Esophagus mucosa (tissue), 1 donor: ENCODE measurements at places on chromosomes 13 and 19. TPM values are rescaled to one million over a fixed set of nuclear protein-coding genes. Genes with fewer than 3 reads are reported as not detected.

The MBD3L2 gene
- total RNA-seq = not detected

GRCh38 chr13:21541980-21542379 lies 62.0 kb downstream of the MICU2 start:
- ATAC-seq = no peak

The CYP2F1 gene
- 0.36 TPM for total RNA-seq

The RNF113B gene
- total RNA-seq = not detected

The C13orf46 gene
- total RNA-seq = 0.08 TPM

The FOXA3 gene
- total RNA-seq = not detected

The PDE4C gene
- total RNA-seq = 0.16 TPM

GRCh38 chr13:87003265-87003664 lies 667.9 kb upstream of the SLITRK5 start:
- no peak for ATAC-seq

The POGLUT2 gene
- 1.8 TPM for total RNA-seq

DNA sequence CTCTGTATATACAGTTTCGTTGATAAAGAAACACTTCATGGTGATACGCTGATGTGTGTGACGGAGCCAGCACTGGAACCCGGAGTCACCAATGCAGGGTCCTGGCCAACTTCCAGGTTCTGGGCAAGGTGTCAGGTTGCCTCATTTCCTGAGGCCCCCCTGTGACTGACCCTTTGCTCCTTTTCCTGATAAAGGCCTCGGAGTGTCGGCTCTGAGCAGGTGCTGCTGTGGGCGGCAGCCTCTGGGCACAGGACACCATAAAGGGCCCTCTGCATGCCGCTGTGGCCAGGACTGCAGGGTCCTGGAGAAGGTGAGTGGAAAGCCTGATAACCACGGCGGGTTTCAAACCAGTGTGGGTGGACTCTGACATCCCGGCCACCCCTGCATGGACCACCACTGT lies 17.3 kb upstream of the MYDGF start:
- no peak for ATAC-seq

The DHDH gene
- 1.2 TPM for total RNA-seq

DNA sequence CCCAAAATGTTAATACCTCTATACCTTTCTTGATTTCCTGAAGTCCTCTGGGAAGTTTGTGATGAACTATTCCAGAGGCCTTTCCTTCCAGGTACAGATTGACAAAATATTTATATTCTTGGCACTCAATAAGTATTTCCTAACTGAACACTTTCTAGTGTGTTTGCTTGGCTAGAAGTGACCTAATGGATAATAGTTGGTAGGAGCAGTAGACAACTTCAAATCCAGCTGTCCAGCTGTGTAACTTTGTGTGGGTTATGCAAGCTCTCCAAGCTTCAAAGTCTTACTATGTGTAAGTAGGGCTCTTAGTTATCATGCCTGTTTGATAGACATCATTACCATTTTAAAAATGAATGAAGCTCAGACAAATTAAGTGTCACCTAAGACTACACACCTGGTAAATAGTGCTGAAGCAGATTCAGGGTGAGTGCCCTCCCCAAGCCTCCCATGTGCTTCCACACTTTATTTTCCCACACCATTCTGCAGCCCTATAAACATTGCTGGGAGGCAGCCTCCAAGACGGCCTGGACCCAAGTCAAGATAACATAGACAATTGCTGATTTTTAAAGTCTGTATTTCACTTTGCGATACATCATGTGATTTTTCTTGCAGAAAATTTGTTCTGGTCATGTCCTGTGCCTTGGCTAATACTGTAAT lies 196.6 kb downstream of the NALCN start:
- ATAC-seq = no peak

- ATAC-seq = no peak
Observed at GRCh38 chr13:110341445-110342244, 34.6 kb downstream of the COL4A2 start.

The FAM83E gene
- total RNA-seq = 6.5 TPM

- ATAC-seq = no peak
Observed at GRCh38 chr19:35901854-35902661, at the start of gene HCST. Gene HCST (plus strand): TSS chr19:35902529. CDS start chr19:35902594, 65 bp downstream.

The AP1M1 gene
- 37.7 TPM for total RNA-seq

- no peak for ATAC-seq
Observed at GRCh38 chr13:73657821-73658540, 476.2 kb downstream of the KLF12 start.

GRCh38 chr13:22594041-22594440 lies 586.7 kb upstream of the SGCG start:
- no peak for ATAC-seq

DNA sequence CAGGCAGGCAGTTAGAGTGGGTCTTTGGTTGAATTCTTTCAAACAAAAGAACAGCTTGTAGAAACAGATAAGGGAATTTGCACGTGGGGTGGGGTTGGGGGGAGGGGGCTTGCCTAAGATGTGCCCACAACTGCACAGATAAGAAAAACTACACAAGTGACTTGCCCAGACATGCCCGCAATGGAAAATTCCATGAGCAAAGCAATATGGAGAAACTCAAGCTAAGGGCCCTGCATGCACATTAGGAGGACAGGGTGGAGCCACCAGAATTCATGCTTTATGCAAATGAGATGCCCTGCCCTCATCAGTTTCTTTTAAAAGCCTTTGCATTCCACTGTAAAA lies 755.6 kb upstream of the MIR17HG start:
- no peak for ATAC-seq

The SPACA4 gene
- 0.64 TPM for total RNA-seq

DNA sequence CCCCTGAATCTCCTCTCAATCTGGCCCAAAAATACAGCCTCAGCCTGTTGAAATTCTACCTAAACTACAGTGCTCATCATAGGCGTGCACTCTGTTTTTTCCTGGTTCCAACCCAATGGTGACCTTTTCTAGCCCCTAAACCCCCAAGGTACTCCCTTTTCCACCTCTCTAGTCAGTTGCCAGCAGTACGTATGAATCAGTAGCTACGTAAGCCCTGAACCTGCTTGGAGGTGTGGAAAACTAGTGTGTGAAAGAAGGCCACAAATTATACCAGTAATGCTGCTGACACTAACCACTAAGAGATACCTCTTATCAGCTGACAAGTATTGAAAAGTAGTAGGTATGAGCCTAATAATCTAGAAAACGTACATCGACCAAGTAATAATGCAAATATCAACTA lies 60.9 kb downstream of the FOXO1 start:
- ATAC-seq = no peak

DNA sequence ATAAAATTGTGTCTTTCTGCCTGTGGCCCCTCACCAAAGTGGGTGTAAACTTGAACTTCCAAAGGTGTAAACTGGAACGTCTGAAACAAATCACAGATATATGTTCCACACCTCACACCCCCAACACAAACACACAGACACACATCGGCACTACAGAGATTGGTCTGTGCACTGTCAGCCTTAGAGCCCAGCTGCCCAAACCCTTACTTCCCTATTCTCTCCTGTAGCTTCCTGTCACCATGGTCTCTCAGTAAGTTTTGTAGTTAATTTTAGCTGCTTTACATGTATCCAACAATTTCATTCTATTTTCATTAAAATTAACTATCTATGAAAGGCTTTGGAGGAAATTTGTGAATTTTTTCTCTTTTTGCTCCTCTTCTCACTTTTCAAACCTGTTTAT lies 5.4 kb downstream of the TM9SF2 start:
- ATAC-seq = peak; percentile 47

GRCh38 chr13:93372856-93373255 lies 146.2 kb downstream of the GPC6 start:
- no peak for ATAC-seq

DNA sequence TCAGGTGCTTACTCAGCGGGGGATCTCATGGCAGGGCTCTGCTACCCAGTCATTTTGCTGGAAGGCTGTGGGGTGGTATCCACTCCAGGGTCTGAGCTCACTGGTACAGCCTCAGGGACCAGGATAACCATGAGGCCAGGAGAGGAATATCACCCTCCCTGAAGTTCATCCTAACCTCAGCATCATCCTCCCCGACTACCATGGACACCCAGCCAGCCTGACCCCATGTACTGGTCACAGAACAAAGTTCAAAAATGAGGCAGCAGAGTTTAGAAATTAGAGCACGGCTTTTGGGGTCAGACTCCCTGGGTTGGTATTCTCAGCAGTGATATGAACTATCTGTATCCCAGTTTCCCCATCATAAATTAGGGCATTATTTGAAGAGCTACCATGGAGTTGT lies 35.5 kb upstream of the RXFP2 start:
- no peak for ATAC-seq

DNA sequence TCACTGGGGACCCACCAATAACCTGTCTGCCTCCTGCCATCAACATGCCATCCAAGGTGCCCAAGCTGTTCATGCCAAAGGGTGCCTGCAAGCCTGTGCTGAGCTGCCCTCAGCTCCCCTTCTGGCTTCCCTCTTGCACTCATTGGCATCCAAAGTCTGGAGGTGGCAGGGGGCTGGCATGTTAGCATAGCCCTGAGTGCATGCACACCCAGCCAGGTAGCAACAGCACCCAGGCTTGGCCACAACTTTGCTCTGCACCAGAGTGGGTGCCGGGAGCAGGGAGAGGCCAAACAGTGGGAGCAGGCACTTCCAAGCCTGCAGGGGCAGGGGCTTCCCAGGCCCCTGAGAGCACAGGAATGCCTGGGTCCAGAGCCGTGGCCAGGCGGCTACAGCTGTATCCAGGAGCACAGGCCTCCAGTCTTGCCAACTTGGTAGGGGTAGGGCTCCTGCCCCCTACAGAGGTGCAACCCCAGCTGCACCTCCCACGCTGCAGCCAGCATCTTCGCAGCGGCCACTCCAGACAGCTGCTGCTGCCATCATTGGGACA lies 26.1 kb upstream of the TBC1D4 start:
- ATAC-seq = no peak

The COX7A1 gene
- total RNA-seq = 3.5 TPM

- ATAC-seq = no peak
Observed at GRCh38 chr13:32752311-32752710, 166.1 kb downstream of the PDS5B start.

DNA sequence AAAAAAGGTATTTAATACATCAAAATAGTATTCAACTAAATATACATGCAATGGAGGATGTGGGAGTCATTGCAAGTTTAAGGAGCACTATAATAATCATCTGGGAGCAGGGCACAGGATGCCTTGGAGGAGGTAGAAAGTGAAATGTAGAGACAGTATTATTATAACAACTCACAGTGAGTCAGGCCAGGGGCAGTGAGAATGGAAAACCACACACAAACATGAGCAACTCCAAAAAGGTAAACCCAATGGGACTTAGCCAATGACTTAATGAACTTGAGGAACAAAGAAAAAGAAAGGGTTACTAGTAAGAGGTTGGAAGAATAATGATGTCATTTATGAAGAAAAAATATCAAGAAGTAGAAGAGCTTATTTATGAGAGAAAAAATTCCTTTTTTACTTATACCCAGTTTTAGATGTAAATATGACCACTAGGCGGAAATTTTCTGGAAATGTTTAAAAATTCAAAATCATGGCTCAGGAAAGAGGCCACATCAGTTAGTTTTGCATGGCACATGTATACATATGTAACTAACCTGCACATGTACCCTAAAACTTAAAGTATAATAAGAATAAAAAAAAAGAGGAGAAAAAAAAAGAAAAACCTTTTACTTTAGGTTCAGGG lies 389.3 kb downstream of the SUCLA2 start:
- no peak for ATAC-seq

- no peak for ATAC-seq
Observed at GRCh38 chr13:46605825-46606554, 53.0 kb downstream of the LRCH1 start.

The ZBTB45 gene
- 8.0 TPM for total RNA-seq

DNA sequence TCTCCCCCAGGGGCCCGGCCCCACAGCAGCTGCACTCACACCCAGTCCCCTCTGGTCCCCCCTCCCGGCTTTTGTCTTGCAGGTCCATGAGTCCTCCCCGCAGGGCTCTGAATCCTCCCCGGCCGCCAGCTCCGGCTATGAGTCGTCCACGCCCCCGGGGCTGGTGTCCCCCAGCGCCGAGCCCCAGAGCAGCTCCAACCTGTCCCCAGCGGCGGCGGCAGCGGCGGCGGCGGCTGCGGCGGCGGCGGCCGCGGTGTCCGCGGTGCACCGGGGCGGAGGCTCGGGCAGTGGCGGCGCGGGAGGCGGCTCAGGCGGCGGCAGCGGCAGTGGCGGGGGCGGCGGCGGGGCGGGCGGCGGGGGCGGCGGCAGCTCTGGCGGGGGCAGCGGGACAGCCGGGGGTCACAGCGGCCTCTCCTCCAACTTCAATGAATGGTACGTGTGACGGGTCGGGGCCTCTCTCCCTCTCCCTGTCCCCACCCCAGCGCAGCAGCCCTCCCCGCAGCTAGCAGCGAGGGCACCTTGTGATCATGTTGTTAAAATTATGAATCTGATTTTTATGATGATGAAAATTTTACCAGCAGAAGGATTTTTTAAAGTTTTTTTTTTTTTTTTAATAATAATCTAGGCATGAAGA lies 3.8 kb downstream of the ZIC2 start:
- ATAC-seq = no peak

The MAP2K2 gene
- 114 TPM for total RNA-seq

GRCh38 chr13:33649212-33649878 lies 168.6 kb upstream of the RFC3 start:
- ATAC-seq = no peak

The C13orf42 gene
- not detected for total RNA-seq

The LENG9 gene
- total RNA-seq = 7.2 TPM

The IGSF23 gene
- total RNA-seq = not detected

The ACP5 gene
- total RNA-seq = 34.6 TPM

- no peak for ATAC-seq
Observed at GRCh38 chr13:57326532-57326931, 159.5 kb downstream of the PRR20E start.

The GPR12 gene
- total RNA-seq = 0.16 TPM

GRCh38 chr19:23787106-23787505 lies 28.4 kb upstream of the ZNF681 start:
- ATAC-seq = peak; percentile 87

- peak; percentile 96 for ATAC-seq
Observed at GRCh38 chr19:6092329-6093286, 17.7 kb downstream of the RFX2 start.

GRCh38 chr19:6970021-6970420 lies 51.2 kb downstream of the MBD3L2B start:
- no peak for ATAC-seq

The CCDC169 gene
- total RNA-seq = 0.40 TPM

GRCh38 chr19:29665826-29666577 lies 741 bp downstream of the PLEKHF1 start:
- ATAC-seq = peak; percentile 7

DNA sequence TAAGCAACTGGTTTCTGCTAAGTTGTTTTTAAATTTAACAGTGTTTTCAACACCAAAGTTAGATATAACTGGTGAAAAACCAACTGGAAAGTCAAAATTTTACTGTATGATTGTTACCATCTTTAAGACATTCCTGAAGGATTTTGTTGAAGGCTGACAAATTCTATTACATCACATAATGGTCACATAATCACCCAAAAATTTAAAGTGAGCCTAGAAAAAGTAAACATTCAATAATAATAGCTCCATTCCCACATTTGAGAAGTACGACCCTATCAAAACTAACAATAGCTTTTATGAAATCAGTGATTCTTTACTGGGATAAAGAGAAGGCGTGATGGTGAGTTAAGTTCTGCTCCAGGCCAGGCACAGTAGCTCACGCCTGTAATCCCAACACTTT lies 51.6 kb downstream of the USP12 start:
- ATAC-seq = no peak
